Hematopoietic multipotent progenitor cell treated with erythropoietin and hydrocortisone succinate and interleukin-3 and kit ligand, for 15 days (in vitro differentiated cells): ENCODE measurements at places on chromosomes 12 and 14.

- no peak for DNase-seq
Observed at GRCh38 chr12:109708939-109709338, 4.7 kb upstream of the FAM222A start.

GRCh38 chr12:117098024-117098360 is 1.2 kb downstream of the TESC start:
- DNase-seq, result no peak

- DNase-seq, result no peak
Observed at GRCh38 chr12:29220632-29221336, 71.7 kb downstream of the FAR2 start.

GRCh38 chr12:8449355-8449859 is 6.4 kb upstream of the CLEC6A start:
- peak; percentile 1 for DNase-seq

DNA sequence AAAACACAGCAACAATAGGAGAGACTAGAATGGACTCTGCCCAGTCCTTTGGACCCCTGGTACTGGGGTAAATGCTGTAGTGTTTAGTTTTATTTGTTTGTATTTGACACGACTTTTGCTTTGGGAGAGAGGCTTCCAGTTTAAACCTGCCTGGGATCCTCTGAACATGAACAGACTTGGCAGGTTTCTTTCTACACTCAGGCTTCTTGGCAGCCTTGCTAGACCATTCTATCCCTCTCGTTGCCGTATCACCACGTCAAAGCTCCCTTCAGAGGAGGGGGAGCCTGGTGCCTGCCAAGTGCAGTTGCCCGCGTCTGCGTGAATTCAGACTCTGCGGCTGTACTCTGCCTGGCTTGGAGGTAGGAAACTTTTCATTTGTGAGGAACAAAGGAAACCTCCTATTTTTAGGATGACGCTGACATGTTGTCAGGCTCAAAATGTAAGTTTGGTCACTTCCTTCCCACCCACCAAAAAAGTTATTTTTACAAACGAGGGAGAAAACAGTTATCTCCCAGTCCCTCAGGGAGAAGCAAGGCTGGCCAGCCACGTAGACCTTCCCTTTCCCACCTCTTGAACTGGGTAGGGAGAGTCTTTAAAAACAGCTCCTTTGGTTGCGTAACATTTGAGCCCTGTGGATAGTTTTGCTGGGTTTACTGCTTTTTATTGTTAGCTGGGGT is 25.9 kb downstream of the CD9 start:
- no peak for DNase-seq

DNA sequence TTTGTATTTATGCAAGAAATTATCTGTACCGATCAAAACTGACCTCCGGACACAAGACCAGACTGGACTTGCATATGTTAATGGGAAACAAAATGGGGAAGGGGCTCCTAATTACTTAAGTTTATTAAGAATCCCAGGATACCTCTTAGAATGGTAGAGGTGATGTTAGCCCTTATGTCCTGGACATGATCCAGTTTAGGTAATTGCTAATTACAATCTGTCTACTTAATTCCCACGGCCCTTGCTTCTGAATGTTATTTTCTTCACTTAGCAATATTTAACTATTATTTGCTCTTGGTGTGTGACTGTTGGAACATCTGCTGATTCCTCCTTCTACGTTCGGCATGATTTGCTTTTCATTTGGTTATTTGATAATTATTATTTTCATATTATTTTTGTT is 644.0 kb downstream of the DIO2 start:
- DNase-seq, result no peak

DNA sequence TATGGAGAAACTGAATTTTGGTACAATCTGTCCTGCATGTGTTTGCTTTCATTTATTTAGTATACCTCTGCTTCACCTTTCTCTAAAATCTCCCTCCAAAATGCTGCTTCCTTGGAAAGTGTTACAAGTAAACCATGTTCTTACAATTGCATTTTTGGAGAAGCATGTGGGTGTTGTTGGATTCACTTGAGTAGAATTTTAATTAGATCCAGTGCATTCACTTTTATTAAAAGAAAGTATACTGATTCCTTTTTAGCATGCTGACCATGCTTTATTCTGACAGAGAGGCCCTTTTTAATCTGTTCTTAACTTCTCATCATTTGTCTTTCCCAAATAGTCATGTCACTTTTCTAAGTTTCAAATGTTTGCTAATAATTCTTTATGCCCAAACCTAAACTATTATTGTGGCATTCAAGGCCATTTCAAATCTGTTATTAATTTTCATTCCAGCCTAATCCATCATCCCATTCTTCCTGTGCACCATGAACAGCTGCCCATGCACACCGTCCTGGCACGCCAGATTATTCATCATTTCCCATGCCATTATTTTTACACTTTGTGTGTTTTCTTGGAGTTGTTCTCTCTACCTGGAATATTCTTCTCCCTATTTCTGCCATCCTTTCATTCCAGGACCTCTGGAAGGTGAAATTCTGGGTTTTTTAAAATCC is 90.7 kb downstream of the METTL25 start:
- no peak for DNase-seq

- DNase-seq, result no peak
Observed at GRCh38 chr12:113997365-113997764, 31.2 kb upstream of the RBM19 start.
